ENCODE measurements at places on chromosomes 13 and 19.

GRCh38 chr13:81275666-81276258 lies 934.8 kb upstream of the SPRY2 start:
- H3K4me3 ChIP-seq, result no peak overlapping the region
- H3K4me1 ChIP-seq, result no peaks in the 10 kb centered on the region
- H3K27ac ChIP-seq, result no peak overlapping the region
- H3K27me3 ChIP-seq, result no peaks in the 10 kb centered on the region

- no peak overlapping the region for H3K27ac ChIP-seq
- H3K4me3 ChIP-seq, result no peak overlapping the region
- DNase-seq, result no peak
Measured at GRCh38 chr13:77859450-77859849, 59.2 kb downstream of the EDNRB start.

- H3K4me3 ChIP-seq, result no peak overlapping the region
- no peak overlapping the region for H3K27ac ChIP-seq
- no peaks in the 10 kb centered on the region for H3K27me3 ChIP-seq
- no peak for DNase-seq
Measured at GRCh38 chr13:61277586-61278276, 137.9 kb downstream of the PCDH20 start.

- DNase-seq, result peak; percentile 15
- no peak overlapping the region for H3K4me3 ChIP-seq
- peak overlapping the region; percentile 66 for H3K27ac ChIP-seq
- peaks cover 36% of the 10 kb centered on the region for H3K36me3 ChIP-seq
- peaks cover 74% of the 10 kb centered on the region for H3K4me1 ChIP-seq
Measured at GRCh38 chr19:17090583-17090982, 15.0 kb downstream of the MYO9B start.

DNA sequence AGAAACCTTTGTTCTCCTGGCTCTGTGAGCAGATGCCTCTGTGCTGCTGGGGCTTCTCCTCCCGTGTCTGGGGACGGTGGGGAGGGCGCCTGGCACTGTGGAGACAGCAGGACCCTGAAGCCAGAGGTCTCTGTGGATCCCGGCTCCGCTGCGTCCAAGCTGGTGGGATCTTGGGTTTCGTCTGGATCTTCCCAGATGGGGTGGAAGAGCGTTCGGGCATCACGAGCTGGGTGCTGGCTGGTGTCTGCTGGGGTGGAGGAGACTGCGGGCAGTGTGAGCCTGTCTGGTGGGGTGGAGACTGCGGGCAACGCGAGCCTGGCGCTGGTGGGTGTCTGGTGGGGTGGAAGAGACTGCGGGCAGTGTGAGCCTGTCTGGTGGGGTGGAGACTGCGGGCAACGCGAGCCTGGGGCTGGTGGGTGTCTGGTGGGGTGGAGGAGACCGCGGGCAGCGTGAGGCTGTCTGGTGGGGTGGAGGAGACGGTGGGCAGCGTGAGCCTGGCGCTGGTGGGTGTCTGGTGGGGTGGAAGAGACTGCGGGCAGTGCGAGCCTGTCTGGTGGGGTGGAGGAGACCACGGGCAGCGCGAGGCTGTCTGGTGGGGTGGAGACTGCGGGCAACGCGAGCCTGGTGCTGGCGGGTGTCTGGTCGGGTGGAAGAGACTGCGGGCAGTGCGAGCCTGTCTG lies 5.6 kb downstream of the TEX29 start:
- H3K27me3 ChIP-seq, result no peaks in the 10 kb centered on the region
- no peak for DNase-seq
- no peaks in the 10 kb centered on the region for H3K36me3 ChIP-seq
- no peak overlapping the region for H3K4me3 ChIP-seq

- H3K4me1 ChIP-seq, result no peaks in the 10 kb centered on the region
- no peak overlapping the region for H3K4me3 ChIP-seq
- no peak for DNase-seq
- no peaks in the 10 kb centered on the region for H3K27me3 ChIP-seq
- no peak overlapping the region for H3K27ac ChIP-seq
Measured at GRCh38 chr19:38795549-38795948, 6.5 kb downstream of the LGALS7B start.

- DNase-seq, result no peak
- peaks cover 11% of the 10 kb centered on the region for H3K27me3 ChIP-seq
Measured at GRCh38 chr13:35791184-35791851, 314.8 kb upstream of the MAB21L1 start.

GRCh38 chr19:41367848-41368301 lies 3.9 kb upstream of the B9D2 start:
- H3K4me1 ChIP-seq, result peaks cover 9% of the 10 kb centered on the region
- DNase-seq, result no peak
- H3K27me3 ChIP-seq, result no peaks in the 10 kb centered on the region
- H3K27ac ChIP-seq, result no peak overlapping the region

- H3K4me1 ChIP-seq, result peaks cover 2% of the 10 kb centered on the region
- no peak for DNase-seq
- H3K27me3 ChIP-seq, result no peaks in the 10 kb centered on the region
- H3K36me3 ChIP-seq, result no peaks in the 10 kb centered on the region
Measured at GRCh38 chr13:97986835-97987234, 33.4 kb downstream of the IPO5 start.

DNA sequence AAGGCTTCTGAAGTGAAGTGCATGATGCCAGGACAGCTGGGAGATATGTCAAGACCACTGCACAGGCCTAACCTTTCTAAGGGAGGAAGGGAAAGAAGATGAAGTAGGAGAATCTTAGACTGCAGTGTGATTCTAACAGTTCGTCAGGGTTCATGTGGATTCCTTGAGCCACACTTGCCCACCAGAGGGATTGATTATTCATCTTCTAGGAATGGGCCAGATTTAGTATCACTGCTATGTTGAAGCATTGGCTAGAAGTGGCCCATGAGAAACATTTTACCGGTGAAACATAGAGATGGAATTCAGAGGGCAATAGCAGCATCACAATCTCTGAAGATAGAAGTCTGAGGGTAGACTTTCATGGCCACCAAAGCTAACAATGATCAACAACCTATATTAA lies 550.8 kb upstream of the SLITRK1 start:
- no peak overlapping the region for H3K27ac ChIP-seq
- no peak for DNase-seq
- no peaks in the 10 kb centered on the region for H3K27me3 ChIP-seq
- H3K4me3 ChIP-seq, result no peak overlapping the region
- no peaks in the 10 kb centered on the region for H3K36me3 ChIP-seq
- no peaks in the 10 kb centered on the region for H3K4me1 ChIP-seq

GRCh38 chr19:5686326-5686646 lies 3.8 kb upstream of the RPL36 start:
- peak overlapping the region; percentile 91 for H3K27ac ChIP-seq
- no peaks in the 10 kb centered on the region for H3K36me3 ChIP-seq
- peak overlapping the region; percentile 86 for H3K4me3 ChIP-seq

DNA sequence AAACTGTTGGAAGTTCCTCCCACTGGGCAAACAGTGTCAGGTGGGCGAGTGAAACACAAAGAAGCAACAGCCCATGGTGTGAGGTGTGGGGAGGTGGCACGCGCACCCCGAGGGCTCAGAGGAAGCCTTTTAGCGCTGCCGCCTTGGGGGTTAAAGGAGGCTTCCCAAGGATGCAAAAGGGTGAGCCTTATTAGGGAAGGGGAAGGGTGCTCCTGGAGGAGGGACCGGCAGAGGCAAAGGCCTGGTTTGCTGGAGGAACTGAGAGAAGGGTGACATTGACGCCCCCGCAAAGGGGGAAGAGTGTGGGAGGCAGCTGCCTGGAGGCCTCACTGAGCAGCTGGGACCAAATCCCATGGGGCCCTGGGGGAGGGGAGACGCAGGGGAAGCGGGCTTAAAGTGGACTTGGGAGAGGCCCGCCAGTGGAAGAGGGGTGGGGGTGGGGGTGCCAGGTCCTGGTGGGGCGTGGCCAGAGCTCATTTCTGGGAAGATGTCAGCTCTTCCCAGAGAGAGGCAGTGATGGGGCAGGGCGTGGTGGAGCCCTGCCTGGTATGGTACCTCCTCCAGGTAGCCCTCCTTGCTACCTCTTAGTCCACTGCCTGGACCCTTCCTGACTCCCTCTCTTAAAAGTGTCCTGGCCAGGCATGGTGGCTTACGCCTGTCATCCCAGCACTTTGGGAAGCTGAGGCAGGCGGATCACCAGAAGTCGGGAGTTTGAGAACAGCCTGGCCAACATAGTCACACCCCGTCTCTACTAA lies 12.0 kb upstream of the FCHO1 start:
- DNase-seq, result no peak
- peak overlapping the region; percentile 7 for H3K27ac ChIP-seq
- H3K4me1 ChIP-seq, result peaks cover 3% of the 10 kb centered on the region
- H3K27me3 ChIP-seq, result no peaks in the 10 kb centered on the region
- no peaks in the 10 kb centered on the region for H3K36me3 ChIP-seq
- H3K4me3 ChIP-seq, result no peak overlapping the region

- no peaks in the 10 kb centered on the region for H3K27me3 ChIP-seq
- no peak for DNase-seq
- H3K4me1 ChIP-seq, result no peaks in the 10 kb centered on the region
- H3K4me3 ChIP-seq, result no peak overlapping the region
- peak overlapping the region; percentile 48 for H3K27ac ChIP-seq
Measured at GRCh38 chr19:3450796-3451411, 29.4 kb downstream of the SMIM24 start.

DNA sequence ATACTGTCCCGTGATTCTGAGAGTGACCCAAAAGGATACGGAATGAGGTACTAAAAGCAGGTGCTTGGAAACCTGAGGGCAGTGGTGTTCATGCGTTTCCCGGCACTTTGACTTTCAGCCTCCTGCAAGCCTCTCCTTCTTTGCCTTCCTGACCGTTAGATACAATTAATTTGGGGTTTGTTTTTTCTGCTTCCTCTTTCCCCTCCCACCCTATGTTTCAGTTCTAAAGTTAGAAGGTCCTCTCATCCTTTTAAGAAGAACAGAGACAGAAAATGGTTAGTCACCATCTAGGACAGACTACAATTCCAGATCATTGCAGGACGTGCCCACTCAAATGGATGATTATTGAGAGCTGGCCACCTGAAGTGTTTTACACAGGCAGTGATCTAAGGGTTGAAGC lies 1.8 kb upstream of the LILRB4 start:
- H3K27ac ChIP-seq, result no peak overlapping the region
- no peak overlapping the region for H3K4me3 ChIP-seq
- no peaks in the 10 kb centered on the region for H3K4me1 ChIP-seq
- peaks cover 6% of the 10 kb centered on the region for H3K36me3 ChIP-seq
- no peak for DNase-seq

DNA sequence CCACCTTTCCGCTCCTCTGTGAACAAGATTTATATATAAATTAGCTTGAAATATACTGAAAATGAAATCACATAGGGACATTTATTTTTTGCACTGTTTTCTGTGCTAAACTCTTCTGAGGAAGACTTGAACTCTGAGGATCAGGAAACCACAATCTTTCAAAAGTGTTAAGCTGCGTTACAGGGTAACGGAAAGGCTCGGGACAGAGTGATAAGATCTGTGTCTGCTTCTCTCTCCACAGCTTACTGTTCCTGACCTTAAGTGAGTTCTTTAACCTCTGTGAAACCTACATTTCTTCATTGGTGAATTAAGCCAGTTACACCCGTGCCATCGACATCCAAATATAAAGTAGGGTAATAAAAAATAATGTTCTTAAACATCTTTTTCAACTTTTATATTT lies 38.9 kb downstream of the DACH1 start:
- DNase-seq, result no peak
- H3K4me3 ChIP-seq, result no peak overlapping the region
